T-cell (primary cell): ENCODE measurements at places on chromosomes 5 and 9.
A peak's percentile ranks its signal among the peaks of the same experiment; 100 is the strongest.

- no peak for DNase-seq
These were observed 13.0 kb downstream of the CLPTM1L start for GRCh38 chr5:1331861-1332405.

DNA sequence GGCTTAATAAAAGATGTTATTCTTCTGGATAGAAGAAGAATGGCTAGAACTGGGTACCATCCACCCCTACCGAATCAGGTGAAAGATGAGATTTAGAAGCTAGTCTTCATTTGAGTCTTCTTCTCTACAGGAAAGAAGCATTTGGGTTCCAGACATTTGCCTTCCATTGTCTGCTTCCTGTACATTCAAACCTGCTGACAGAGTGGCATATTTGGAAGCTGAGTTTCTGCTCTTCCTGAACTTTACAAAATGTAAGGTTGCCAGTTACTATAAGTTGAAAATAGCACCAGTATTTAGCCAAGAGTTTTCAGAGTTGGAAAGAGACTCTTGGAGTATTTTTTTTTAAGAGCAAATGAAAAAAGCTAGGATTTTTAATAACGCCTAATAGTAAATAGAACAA is 525.4 kb upstream of the TLE4 start:
- no peak for DNase-seq

- DNase-seq, result no peak
These were observed 193.2 kb downstream of the ADAMTSL1 start for GRCh38 chr9:18666986-18667772.

GRCh38 chr5:137091472-137091871 is 407.7 kb downstream of the SPOCK1 start:
- no peak for DNase-seq

- DNase-seq, result no peak
These were observed 114.8 kb downstream of the WNK2 start for GRCh38 chr9:93298498-93299417.

- DNase-seq, result no peak
These were observed 263.9 kb upstream of the NR4A3 start for GRCh38 chr9:99557816-99558215.

DNA sequence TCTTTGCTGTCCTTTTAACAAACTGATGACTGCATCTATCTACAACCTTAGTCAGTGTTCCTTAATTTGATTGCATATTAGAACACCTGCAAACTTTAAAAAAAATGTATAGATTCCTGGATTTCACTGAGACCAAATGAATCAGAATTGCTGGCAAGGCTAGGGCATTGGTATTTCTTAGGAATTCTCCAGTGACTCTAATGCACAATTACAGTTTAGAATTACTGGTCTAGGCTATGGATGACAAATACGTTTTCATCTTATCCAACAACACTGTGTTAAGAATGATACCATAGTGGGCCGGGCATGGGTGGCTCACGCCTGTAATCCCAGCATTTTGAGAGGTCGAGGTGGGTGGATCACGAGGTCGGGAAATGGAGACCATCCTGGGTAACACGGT is 545.9 kb upstream of the RIOK2 start:
- no peak for DNase-seq

DNA sequence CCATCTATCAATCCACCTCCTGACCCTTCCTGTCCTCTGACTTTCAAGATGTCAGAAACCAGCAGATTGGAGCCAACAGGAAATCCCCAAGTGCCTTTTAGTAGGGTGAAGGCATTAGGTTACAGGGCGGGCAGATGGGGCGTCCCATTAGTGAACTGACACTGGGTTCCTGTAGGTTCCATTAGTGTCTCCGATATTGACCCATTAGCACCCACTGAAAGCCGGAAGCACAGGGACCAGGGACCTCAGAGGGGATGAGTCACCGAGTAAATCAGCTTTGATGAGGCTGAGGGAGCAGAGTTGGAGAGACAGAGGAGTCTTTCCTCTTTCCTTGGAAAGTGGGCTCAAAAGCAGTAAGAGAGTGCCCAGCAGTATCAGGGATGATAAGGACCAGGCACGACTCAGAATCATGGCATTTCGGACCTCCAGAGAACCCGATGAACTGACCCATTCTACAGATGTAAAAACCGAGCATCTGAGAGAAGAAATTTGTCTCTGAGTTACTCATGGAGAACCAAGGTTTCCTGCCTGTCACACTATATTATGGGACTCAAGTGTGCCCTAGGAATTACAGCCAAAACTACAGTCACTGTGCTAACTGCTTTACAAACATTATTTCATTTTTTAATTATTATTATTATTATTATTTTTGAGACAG is 47.2 kb upstream of the FABP6 start:
- DNase-seq, result no peak

- DNase-seq, result no peak
These were observed 205.6 kb downstream of the DENND1A start for GRCh38 chr9:123724211-123724796.

DNA sequence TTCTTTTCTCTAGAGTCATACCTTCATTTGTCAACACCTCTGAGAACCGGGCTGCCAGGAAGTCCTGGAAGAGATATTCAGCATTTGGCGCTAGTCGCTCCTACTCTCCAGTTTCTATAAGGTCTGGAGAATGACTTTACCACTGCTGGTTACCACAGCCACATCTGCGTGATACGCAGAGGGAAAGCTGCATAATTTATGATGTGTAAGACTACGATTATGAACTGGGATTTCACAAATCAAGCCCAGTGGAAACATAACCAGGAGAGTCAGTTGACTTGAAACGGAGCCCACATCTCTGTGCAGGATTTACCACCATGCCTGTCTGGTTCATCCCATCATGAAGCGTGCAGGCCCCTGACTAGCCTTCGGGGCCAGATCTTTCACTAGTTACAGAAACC is 72.6 kb downstream of the FGF1 start:
- DNase-seq, result no peak

GRCh38 chr9:33737811-33738606 is 57.4 kb upstream of the PRSS3 start:
- no peak for DNase-seq

- DNase-seq, result no peak
These were observed 114.7 kb upstream of the CXCL14 start for GRCh38 chr5:135693371-135693955.

DNA sequence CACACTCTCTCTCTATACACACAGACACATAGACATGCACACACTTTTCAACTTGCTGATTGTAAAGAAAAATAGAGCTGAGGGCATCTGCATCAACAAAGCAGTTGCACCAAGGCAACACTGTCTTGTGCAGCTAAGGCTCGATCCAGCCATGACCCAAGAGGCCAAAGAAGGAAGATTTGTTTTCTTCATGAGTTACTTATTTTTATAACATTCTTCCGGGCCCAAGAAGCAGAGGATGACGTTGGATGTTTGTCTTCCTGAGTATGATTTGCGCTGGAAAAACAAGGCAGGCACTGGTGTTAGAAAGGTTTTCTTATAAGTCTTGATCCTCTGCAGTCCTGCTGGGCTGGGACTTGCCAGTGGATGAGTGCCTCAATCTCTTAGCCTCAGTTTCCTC is 344.1 kb downstream of the ADAMTS6 start:
- DNase-seq, result no peak

DNA sequence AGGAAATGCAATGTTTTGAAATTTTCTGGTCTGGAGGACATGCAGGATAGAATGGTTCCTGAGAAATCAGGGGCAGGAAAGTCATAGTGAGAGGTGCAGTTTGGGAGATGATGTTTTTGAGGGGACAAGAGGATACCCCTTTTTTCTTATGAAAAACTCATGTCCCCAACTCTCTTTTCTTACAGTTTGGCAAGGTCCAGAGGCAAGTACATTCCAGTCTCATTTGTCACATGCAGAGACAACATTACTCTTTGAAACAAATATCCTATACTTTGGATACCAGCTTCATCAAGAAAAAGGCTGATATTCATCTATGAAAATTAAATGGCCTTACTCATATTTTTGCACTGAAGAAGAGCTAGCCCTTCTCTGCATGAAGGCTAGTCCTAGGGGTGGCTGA is 48.2 kb downstream of the EQTN start:
- DNase-seq, result no peak

GRCh38 chr9:14893280-14893679 is 16.9 kb downstream of the FREM1 start:
- no peak for DNase-seq

GRCh38 chr9:31733166-31733565 is 651.3 kb upstream of the ACO1 start:
- no peak for DNase-seq

DNA sequence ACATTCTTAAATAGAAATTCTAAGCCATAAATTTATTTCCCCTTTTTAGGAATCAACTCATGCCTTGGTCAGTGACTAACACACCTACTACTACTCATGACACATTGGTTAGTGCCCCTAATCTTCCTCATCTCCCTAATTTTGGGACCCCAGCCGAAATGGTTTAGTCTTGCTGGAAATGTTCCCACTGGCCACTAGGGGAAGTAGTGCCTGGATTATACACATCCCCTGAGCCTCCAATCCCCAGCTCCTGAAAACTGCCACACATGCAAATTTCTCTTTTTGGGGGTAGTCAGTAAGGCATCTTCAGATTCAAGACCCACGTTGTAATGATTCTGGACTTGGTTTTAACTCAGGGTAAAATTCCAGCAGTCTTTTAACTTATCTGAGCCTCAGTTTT is 79.8 kb downstream of the HSD17B3 start:
- DNase-seq, result no peak

- no peak for DNase-seq
These were observed 25.0 kb downstream of the CSF2 start for GRCh38 chr5:132098621-132099020.

GRCh38 chr5:153390569-153390968 is 99.9 kb upstream of the GRIA1 start:
- no peak for DNase-seq

DNA sequence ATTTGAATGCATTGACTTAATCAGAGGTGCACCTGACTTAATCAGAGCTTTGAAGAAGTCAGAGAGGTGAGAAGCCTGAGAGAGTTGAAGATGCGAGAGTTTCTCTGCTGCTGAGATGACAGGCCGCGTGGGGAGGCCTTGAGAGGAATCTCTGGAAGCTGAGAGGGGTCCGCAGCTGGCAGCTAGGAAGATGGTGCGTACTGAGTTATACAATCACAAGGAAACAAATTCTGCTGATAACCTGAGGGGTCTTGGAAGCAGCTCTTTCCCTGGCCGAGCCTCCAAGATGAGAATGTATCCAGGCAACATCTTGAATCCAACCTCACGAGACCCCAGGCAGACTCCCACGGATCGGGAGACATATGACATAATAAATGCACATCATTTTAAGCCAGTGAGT is 91.7 kb downstream of the SPATA31A6 start:
- DNase-seq, result no peak

GRCh38 chr5:27773166-27773565 is 734.8 kb upstream of the CDH9 start:
- no peak for DNase-seq

GRCh38 chr9:137023583-137023991 is 4.5 kb downstream of the ABCA2 start:
- no peak for DNase-seq

- DNase-seq, result peak; percentile 49
These were observed 984 bp downstream of the STXBP1 start for GRCh38 chr9:127612939-127613582.

DNA sequence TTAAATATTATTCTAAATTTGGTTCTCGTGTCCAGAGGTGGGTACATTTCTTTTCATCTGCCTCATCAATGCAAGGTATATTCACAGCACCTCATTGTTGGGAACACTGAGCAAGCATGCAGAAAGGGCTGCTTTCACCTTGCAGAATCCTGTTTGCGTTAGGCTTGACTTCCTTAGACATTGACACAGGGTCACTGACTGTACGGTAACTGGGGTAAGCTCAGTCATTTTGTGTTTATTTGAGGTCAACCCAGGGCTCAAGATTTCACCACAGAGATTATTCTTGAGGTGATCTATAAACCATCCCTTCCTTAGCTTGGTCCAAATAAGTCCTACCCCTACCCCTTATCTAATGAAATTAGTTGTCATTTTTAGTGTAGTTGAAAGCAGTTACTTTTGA is 1.7 kb upstream of the PTPDC1 start:
- DNase-seq, result no peak

DNA sequence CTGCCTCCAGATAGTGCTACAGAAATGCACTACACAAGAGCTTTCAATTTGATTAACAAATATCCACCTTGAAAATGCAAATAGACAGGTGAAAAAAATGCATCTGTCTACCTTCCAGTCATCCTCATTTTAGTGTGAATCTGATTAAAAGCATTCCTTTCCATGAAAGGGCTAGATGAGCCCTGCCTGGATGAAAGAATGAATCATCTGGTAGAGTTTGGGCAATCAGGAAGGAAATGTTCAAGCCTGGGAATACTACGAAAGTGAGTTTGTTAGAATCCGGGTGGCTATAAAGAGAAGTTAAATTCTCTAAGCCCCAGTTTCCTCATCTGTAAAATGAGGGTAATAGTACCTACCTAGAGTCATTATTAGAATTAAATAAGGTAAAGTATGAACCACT is 142.6 kb downstream of the FAM114A2 start:
- DNase-seq, result no peak

- no peak for DNase-seq
These were observed 16.3 kb downstream of the ADAM19 start for GRCh38 chr5:157559301-157559700.

GRCh38 chr5:157217289-157218024 is 36.8 kb downstream of the ITK start:
- DNase-seq, result no peak

- no peak for DNase-seq
These were observed 33.0 kb downstream of the GOLGA2 start for GRCh38 chr9:128242828-128243214.

DNA sequence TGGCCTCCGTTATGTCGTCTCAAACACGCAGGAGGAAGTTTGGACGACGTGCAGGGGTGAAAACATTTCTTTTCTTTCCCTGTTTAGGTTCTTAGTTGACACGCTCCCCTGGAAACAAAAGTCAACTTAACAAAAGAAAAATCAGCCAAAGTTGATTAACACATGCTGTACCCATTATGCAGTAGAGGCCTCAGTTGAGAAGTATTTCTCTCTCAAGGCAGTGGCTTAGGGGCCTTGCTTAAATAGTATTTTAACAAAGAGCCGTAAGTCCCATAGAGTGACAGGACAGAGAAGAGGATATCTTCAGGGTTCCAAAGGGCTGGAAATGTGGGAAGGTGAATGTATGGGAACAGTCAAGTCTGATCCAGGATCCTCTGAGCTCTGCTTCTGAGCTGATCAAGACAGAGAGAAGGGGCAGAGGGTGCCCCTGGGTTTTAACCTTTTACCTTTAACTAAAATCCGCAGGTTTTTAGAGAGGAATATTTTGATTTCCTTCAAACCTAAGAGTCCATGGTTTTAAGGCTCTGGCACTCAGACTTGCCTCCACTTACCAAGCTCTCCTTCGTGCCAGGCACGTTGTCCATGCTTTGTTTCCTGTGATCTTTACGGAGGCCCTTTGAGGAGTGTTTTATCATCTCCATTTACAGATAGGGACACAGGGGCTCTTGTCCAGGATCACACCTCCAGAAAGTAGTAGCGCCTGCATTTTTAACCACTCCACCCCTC is 629 bp upstream of the CD74 start:
- no peak for DNase-seq

- DNase-seq, result no peak
These were observed 53.9 kb downstream of the ZCCHC7 start for GRCh38 chr9:37174247-37174646.
